Stimulated activated naive B cell treated with anti-CD40 and anti-IgM and Interleukin-4, amounts not matched to agents 10 μg/mL and 1 μg/mL and 100 μg/mL, for 72 hours (primary cell): ENCODE measurements at places on chromosomes 11 and 22.

- no peaks in the 10 kb centered on the region for H3K36me3 ChIP-seq
- H3K27ac ChIP-seq, result no peak overlapping the region
- DNase-seq, result no peak
- no peak overlapping the region for H3K4me3 ChIP-seq
Measured at GRCh38 chr11:79088967-79089366, 351.9 kb downstream of the TENM4 start.

DNA sequence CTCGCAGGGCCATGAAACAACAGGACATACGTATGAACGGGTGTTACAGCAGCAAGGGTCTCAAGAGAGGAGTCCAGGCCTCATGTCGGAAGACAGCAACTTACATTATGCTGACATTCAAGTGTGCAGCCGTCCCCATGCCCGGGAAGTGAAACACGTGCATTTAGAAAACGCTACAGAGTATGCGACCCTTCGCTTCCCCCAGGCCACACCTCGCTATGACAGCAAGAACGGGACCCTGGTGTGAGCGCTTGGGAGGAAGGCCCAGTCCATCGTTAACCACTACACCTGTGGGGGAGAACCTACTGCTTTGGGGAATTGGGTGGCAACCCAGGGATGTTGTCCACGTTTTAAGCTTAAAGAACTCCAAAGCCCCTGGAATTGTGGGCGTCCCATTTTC lies 7.2 kb downstream of the C11orf52 start:
- H3K27me3 ChIP-seq, result peaks cover 7% of the 10 kb centered on the region
- no peaks in the 10 kb centered on the region for H3K36me3 ChIP-seq
- peak overlapping the region; percentile 65 for H3K27ac ChIP-seq
- no peak for DNase-seq

DNA sequence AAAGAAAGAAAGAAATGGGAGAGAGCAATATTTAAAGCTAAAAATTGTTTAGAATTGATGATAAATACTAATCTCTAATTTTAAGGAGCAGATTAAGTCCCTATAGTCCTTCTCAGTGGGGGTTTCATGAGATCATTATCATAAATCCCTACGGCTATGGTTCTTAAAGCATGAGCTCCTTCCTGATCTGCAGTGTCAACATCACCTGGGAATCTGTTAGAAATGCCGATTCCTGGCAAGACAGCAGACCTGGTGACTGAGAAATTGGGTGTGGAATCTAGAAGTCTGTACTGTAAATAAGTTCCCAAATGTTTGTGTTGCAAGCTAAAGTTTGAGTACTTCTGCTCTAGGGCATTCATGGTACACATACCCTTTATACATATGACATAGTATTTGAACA lies 12.6 kb downstream of the HIKESHI start:
- peaks cover 42% of the 10 kb centered on the region for H3K36me3 ChIP-seq
- no peak overlapping the region for H3K4me3 ChIP-seq
- no peak for DNase-seq
- H3K27ac ChIP-seq, result no peak overlapping the region
- peaks cover 16% of the 10 kb centered on the region for H3K4me1 ChIP-seq

- peaks cover 42% of the 10 kb centered on the region for H3K4me1 ChIP-seq
- H3K27me3 ChIP-seq, result no peaks in the 10 kb centered on the region
- H3K4me3 ChIP-seq, result no peak overlapping the region
- peaks cover 36% of the 10 kb centered on the region for H3K36me3 ChIP-seq
- no peak for DNase-seq
Measured at GRCh38 chr22:43159484-43160178, 8.3 kb downstream of the TSPO start.

DNA sequence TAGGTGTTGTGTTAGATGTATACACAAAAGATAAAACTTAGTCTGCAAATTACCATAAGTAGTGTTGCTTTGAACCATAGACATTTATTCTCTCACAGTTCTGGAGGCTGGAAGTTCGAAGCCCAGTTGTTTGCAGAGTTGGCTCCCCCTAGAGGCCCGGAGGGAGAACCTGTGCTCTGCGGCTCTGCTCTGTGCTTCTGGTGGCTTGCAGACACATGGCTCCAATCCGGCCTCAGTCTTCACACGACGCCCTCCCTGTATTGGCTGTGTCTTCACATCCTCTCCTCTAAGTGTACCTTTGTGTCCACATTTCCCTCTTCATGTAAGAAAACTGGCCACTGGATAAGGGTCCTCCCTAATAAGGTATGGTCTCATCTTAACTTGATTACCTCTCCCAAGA lies 128.4 kb downstream of the OPCML start:
- no peak for DNase-seq
- no peak overlapping the region for H3K27ac ChIP-seq
- no peaks in the 10 kb centered on the region for H3K36me3 ChIP-seq
- no peaks in the 10 kb centered on the region for H3K27me3 ChIP-seq
- no peak overlapping the region for H3K4me3 ChIP-seq

GRCh38 chr11:111443640-111444039 lies 64.6 kb upstream of the POU2AF1 start:
- no peaks in the 10 kb centered on the region for H3K36me3 ChIP-seq
- no peak overlapping the region for H3K27ac ChIP-seq
- no peak overlapping the region for H3K4me3 ChIP-seq
- no peak for DNase-seq
- H3K4me1 ChIP-seq, result peaks cover 17% of the 10 kb centered on the region
- peaks cover 7% of the 10 kb centered on the region for H3K27me3 ChIP-seq

DNA sequence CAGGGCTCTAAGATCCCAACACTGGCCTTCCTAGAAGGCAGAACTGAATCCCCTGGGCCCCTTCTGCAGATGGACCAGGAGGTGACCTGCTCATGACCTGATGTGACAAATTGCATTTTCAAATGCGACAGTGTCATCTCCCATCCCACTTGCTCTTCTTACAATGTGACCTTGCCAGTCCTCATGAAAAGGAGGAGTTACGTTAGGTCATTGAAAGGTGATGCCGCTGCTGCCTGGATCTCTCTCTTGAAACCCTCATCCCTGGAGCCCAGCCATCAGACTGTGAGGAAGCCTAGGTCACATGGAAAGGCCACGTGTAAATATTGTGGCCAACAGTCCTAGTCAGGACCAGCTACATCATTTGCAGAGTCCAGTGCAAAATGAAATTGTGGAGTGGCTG lies 5.7 kb upstream of the C1QTNF4 start:
- peaks cover 13% of the 10 kb centered on the region for H3K27me3 ChIP-seq
- no peaks in the 10 kb centered on the region for H3K36me3 ChIP-seq
- no peak overlapping the region for H3K27ac ChIP-seq
- H3K4me1 ChIP-seq, result no peaks in the 10 kb centered on the region
- H3K4me3 ChIP-seq, result no peak overlapping the region
- no peak for DNase-seq

- H3K36me3 ChIP-seq, result no peaks in the 10 kb centered on the region
- H3K4me3 ChIP-seq, result no peak overlapping the region
Measured at GRCh38 chr22:27397954-27398342, 403.6 kb downstream of the MN1 start.

GRCh38 chr22:24233235-24233634 lies 11.6 kb downstream of the GGT5 start:
- peaks cover 3% of the 10 kb centered on the region for H3K4me1 ChIP-seq
- H3K36me3 ChIP-seq, result no peaks in the 10 kb centered on the region
- H3K4me3 ChIP-seq, result no peak overlapping the region
- DNase-seq, result no peak
- peaks cover 3% of the 10 kb centered on the region for H3K27me3 ChIP-seq
- H3K27ac ChIP-seq, result no peak overlapping the region
